ENCODE measurements at places on chromosomes 4 and X.

DNA sequence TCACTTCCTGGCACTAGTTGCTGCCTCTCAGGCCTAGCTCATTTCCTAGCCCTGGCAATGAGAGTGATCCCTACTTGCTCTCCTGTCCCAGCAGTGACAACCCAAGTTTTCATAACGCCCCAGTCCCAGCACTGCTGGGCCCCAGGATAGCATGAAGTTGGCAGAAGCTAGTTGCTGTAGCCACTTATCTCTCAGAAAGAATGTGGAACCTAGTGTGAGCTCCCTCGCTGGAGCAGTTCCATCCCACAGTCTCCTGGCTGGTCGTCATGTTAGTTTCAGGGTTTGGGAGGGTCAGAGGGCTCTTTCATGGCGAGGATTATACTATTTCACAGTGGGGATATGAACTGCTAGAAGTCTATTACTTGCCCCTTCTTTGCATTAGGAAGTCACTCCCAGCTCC lies 5.1 kb downstream of the PF4 start:
- no peak for DNase-seq

- no peak for DNase-seq
These were observed 15.6 kb downstream of the SCARB2 start for GRCh38 chr4:76197971-76198410.

- DNase-seq: no peak
These were observed 14.6 kb upstream of the NKX3-2 start for GRCh38 chr4:13558881-13559280.

- no peak for DNase-seq
These were observed 171.9 kb downstream of the DKK2 start for GRCh38 chr4:106864231-106864630.

DNA sequence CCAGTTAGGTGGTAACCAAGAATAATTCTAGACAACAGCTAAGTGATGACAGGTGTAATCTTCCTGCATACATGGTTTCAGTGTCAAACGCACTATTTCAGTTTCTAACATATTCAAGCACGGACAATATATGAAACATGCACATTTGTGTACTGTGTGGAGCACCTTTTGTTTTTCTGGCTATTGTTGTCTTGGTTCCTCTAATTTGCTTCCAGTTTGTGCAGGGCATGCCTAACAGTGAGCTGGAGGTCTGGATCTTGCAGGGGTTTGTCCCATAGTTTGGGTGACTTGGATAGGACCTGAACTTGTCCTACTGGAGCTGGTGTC lies 70.5 kb upstream of the TBC1D9 start:
- no peak for DNase-seq

DNA sequence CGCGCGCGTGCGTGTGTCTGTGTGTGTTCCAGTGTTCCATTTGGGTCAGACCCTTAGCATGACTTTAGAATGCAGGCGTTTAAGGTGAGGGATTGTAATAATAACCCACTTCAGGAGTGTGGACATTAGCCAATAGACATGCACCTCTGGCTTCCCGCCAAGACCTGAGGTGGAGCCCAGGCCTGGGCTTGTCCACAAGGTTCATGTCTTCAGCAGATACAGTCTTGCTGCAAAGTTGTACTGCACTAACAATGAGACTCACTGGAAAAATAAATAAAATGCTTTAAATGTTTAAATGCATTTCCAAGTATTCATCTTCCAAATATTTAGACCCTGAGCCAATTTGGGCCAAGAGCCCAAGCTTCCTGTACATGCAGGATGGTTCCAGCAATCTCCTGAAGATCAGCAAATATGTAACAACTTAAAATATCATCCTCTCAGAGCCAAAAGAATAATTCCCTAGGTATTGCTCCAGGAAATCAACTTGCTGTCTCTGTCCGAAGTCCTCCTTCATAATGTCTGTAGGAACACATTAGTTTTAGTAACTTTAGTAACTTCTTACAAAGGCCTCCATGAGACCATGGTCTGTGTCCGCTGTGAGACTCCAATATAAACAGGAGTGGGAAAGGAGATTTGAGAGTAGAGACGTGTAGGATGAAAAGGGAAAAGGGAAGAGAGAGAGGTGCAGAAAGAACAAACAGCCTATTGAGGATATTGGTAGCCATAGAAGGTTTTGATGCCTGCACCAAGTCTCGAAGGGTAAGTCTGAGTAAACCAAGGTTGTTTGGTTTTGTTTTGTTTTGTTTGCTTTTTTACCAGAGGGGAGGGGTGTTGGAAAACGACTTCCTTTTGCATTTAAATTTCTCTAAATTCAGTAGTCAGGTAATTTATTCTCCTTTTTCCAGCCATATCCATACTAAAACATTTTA lies 98.5 kb upstream of the KLF3 start:
- peak; percentile 28 for DNase-seq

DNA sequence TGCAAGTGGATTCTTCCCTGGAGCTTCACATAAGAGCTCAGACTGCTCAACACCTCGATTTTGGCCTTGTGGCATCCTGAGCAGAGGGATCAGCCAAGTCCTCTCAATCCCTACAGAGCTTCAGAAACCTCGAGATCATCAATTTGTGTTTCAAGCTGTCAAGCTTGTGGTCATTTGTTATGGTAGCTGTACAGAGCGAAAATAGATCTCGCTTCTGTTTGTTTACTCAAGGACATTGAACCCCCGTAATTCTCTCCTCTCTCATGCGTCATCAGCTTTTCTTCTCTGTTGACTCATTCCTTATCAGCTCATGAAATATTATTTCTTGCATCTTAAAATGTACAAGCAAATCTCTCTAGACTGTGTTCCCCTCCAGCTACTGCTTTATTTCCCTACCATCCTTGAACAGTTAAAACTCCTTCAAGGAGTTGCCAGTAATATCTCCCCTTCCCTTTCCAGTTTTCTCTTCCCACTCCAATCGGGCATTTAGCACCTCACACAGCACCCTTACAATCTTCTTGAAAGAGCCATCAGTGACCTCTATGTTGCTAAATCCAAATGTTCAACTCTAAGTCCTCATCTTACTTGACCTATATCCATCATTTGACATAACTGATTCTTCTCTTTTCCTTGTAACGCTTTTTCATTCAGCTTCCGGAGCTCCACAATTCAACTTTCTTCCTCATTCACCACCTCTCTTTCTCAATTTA lies 106.2 kb upstream of the FAT1 start:
- DNase-seq: no peak

GRCh38 chr4:74044677-74045076 lies 6.2 kb upstream of the CXCL3 start:
- DNase-seq: no peak

DNA sequence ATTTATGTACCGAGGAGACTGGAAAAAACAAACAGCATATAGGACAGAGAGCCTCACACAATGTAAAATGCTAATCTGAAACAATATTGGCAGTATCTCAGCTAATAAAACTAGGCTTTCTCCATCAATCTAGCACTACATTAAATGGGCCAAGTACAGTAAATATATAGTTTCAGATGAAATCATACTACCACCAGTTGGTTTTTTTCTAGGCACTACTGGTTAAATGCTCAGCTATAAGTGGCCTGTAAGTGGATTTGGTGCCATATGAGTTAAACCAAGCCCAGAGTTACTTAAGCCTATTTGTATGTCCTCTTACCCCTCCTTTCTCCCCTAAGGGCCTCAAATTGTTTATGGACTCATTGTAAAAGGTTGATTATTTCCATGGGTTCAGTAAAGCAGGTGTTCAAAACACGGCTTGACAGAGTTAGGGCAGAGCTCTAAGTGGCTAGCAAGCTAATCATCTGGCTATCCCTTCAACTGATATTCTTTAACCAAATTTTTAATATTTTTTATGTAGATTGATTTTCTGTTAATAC lies 57.5 kb downstream of the FAM13A start:
- DNase-seq: no peak

All from AG09319 (cell line).